ENCODE measurements at places on chromosomes 1 and 21.

GRCh38 chr1:194654956-194655355 lies 1468.5 kb upstream of the B3GALT2 start:
- DNase-seq = no peak

GRCh38 chr1:118322331-118322730 lies 137.3 kb upstream of the SPAG17 start:
- DNase-seq = peak; percentile 38

- peak; percentile 67 for DNase-seq
These were observed 119.2 kb upstream of the IPO9 start for GRCh38 chr1:201709564-201710295.

DNA sequence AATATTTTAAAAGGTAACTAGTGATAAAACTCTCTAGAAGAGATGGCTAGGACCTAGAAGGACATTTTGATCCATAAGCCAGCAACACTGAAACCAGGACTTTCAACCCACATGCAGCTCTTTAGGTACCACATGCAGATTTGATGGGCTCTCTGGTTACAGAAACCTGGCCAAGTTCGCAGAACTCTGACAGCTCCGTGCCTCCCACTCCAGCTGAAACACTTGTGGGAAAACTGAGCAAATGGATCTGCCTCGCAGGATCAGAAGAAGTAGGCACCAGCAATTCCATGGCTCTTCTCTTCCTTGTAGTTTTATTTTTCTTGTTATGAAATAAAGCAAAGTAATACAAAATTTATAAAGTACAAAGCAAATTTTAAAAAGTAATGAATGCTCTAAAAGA lies 58.5 kb downstream of the ST6GALNAC5 start:
- no peak for DNase-seq

- DNase-seq = peak; percentile 53
These were observed 55.2 kb upstream of the KAZN start for GRCh38 chr1:14543191-14543840.
